Dermis microvascular lymphatic vessel endothelial cell (primary cell): ENCODE measurements at places on chromosomes 3 and 15.

- DNase-seq, result no peak
Observed at GRCh38 chr3:6099458-6100075, 761.3 kb upstream of the GRM7 start.

- DNase-seq, result peak; percentile 50
Observed at GRCh38 chr15:96321639-96322535, 8.6 kb upstream of the NR2F2 start.

- DNase-seq, result no peak
Observed at GRCh38 chr3:109728861-109729494, 391.6 kb upstream of the DPPA4 start.

- DNase-seq, result no peak
Observed at GRCh38 chr3:57942872-57943283, 65.3 kb upstream of the FLNB start.

- DNase-seq, result no peak
Observed at GRCh38 chr15:32829436-32829835, 111.6 kb downstream of the GREM1 start.

DNA sequence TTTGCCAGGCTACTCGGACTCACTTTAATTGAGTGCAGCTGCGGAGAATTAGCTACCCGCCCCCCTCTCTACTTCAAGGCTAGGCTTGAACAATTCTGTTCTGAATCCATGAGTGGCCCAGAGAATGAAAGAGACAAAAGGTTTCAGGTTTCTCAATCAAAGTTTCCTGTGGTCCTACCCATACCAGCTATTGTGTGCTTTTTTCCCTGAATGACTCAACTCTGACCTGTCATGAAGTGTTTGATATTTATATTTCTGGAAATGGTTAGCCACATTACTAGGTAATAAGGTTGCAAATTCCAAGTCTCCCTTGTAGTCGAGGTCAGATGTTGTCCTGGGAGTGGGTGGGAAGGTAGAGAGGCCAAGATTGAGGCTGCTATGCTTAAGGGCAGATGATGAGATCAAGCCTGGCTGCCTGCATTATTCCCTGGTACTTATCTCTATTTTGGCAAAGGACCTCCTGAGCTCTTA, 392.7 kb upstream of the TBL1XR1 start:
- peak; percentile 94 for DNase-seq

GRCh38 chr15:23424111-23424904, 22.7 kb downstream of the GOLGA6L2 start:
- no peak for DNase-seq

- no peak for DNase-seq
Observed at GRCh38 chr15:73153024-73153423, 100.8 kb downstream of the NEO1 start.

DNA sequence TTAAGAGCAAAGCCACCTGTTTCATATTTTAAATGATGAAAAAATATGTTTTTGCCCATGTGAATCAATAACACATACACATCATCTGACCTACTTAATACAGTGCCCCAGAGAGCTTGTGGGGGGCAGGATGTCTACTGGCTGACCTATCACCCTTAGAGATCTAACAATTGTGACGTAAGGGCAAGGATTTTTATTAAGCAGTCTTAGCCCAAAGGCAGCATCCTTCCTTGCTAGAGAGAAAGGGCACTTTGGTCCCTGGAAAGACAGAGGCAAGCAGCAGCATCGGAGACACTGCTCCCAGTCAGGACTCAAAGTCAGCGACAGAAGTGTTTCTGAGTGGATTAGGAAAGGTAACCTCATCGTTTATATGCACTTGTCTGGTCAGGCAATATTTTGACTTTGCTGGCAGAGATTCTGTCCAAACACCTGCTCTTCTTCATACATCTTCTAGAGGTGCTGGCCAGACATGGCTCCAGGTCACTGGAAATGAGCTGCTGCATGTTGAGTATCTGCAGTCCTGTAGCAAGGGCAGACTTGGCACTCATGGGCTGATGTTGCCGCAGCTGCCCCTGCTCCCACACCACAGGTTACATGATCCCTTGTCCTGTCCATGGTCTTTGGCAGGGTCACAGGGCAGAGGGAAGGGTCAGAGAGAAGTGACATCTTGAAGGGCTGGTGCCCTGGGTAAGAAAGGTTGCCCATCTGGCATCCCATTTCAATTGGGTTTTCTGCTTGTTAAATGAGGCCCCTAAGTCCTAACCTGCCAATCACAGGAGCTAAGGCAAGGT, 1.8 kb downstream of the CXCR6 start:
- no peak for DNase-seq

GRCh38 chr15:65801229-65801805, 9.2 kb upstream of the DENND4A start:
- DNase-seq, result no peak

DNA sequence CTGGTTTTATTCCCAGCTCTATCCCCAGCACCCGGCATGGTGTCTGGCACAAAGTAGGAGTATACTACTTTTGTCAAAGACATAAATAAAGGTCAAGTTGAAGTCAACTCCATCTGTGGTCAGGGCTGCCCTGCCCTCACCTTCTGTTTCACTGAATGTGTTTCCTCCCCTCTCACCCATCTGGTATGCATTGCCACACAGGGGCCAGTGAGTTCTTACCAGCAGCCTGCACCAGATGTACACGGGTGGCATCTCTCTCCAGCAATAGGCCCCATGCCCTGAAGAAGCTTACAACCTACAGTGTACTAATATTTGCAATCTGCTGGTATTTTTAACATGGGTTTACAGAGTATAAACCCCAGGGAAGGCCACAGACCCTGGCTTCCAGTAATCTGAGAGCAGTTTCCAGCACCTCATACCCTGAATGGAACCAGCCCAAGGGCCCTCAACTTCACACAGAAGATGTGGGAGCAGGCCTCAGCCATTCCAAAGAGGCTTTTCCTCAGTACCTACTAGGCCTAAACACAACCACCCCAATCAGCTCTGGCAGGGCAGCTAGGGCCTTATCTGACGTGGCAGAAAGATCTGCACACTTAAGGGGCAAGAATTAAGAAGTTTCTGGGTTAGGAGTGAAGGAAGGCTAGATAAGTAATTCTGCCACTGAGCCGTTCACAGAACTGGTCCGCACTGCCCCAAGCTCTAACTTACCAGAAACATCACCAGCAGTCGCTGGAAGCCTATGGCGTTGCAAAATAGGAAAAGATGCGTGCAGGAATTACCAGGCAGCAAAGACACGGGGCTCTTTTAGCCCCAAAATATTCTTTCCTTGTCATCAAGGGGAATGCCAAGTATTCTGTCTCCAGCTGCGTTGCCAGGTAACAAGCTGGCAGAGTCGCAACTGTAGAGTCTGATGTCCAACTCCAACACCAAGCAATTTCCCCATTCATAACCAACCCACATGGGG, 2.1 kb downstream of the IDH2 start:
- no peak for DNase-seq

DNA sequence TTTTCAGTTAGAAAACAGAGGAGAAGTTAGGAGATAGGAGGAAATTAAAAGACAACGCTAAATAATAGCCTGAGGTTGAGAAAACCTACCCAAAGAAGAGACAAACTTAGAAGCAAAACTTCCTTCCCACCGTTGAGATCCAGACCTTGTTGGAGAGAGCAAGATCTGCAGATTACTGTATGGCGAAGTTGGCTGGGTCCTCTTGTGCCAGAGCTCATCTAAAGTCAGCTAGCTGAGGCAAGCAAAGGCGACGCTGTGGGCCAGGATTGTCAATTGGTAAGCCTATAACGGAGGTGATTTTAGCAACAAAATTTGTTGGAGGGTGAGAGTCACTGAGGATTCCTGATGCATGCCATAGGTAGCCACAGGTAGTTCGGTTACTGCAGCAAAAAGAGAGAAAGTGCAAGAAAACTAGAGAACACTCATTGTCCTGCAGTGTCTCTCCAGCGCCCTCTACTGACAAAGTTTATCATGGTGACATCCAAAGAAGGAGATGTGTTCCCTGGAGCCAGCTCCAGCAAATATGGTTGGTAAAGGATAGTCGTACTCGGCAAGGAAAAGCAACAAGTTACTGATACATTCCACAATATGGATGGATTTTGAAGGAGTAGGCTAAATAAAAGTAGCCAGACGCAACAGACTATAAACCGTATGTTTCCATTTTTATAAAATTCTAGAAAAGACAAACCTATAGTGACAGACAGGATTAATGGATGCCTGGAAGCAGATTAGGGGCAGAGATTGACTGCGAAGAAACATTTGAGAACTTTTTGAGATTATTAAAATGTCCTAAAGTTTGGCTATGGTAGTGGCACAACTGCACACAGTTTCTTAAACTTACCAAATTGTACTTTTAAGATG, 9.8 kb upstream of the OR5K4 start:
- DNase-seq, result peak; percentile 48

- peak; percentile 50 for DNase-seq
Observed at GRCh38 chr15:45645026-45645980, 10.5 kb downstream of the SQOR start.

- DNase-seq, result peak; percentile 80
Observed at GRCh38 chr3:156151824-156152428, 31.5 kb downstream of the KCNAB1 start.

DNA sequence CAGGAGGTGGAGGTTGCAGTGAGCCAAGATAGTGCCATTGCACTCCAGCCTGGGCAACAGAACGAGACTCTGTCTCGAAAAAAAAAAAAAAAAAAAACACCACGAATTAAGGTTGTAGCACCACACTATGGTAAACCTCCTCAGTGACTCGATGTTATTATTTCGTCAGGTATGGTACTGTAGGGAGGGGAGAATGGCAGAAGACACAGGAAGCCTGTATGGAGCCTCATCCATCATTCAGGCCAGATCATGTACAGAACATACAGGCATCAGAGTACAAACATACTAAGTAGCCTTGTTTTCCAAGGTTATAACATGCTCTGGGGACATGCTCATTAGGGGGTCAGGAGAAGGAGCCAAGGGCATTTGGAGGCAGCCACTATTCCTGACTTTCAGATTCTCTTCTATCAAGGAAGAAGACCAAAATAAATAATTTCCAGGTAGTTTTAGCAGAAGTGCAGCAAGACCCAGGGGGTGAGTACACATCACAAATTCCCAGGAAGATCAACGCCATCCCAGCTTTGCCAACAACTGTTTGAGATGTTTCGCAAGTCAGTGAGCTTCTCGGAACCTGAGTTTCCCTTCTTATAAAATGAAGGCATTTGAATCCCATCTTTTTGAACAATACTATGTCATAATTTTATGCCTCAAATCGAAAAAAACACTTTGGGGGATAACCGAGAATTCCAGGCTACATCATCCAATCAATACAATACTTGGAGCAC, 79.8 kb downstream of the FOXP1 start:
- no peak for DNase-seq

DNA sequence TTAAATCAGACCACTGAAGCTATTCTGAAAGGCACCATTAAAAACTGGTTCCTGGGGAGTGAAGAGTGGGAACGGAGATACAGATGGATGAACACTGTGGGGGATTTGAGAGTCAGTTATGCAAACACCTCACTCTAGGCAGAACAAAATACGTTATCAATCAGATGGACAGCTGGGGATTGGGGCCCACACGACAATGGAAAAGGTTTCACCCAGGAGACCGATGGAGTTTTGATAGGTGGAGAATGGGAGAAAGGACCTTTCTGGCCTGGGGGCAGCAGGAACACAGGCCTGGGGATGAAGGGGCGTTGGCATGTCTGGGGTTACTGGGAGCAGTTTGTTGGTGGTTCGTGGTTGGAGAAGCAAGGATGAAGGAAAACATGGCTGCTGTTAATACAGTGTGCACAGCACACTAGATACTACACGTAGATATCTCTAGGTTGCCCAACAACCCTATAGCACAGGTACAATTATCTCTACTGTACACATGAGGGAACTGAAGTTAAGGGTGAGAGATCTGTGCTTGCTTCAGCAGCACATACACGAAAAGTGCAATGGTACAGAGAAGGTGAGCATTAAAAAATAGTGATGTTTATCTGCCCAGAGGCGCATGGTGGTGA, 16.5 kb downstream of the ST6GAL1 start:
- no peak for DNase-seq

- DNase-seq, result no peak
Observed at GRCh38 chr3:164351131-164351530, 727.2 kb downstream of the SI start.

DNA sequence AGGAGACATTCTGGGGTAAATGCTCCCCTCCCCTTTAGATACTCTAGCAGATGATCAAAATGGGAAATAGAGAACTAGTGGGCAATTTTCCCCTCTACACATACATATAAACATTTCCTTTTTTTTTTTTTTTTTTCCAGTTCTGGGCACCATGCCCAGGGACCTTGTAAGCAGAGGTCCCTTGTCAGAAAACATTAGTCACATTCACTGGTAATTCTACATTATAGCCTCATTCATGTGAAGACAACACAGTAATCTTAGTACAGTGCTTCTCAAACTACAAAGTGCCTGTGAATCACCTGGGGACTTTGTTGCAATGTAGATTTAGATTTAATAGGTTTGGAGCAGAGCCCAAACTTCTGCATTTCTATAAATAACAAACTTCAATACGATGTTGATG, 60.1 kb upstream of the ACTC1 start:
- peak; percentile 94 for DNase-seq

DNA sequence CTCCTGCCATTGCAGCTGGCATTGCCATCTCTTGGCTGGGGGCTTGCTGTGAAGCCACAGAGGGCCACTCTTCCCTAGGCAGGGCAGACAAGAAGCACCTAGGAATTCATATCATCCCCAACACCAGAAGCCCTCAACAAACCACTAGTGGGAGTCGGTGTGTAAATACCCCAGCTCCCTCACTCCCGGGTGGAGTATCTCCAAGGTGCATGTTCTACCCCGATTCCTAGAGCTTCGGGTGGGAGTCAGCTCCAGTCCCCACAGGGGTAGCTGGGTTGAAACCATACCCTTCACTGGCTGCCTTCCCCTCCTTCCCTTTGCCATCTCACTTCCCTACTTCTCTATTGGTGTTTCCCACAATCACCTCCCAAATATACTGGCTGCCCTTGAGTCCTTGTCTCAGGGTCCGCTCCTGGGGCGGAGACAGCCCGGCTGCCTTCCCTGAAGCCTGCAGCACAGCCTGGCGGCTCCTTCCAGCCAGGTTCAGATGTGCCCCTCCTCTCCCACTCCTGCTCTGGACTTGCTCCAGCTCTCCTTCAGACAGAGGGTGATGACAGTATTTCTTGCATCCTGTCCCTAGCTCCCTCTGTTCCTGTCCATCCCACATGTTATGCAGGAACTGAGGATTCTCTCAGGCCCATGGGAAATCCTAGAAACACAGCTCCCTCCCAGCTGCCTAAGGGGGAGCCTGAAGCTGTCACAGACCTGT, 33.3 kb downstream of the FAM3D start:
- peak; percentile 52 for DNase-seq
